ENCODE measurements at places on chromosomes 1 and 21.

- no peak overlapping the region for H3K27ac ChIP-seq
- peaks cover 91% of the 10 kb centered on the region for H3K27me3 ChIP-seq
- no peaks in the 10 kb centered on the region for H3K36me3 ChIP-seq
- no peak for DNase-seq
Measured at GRCh38 chr1:11431941-11432507, 46.9 kb upstream of the DISP3 start.

DNA sequence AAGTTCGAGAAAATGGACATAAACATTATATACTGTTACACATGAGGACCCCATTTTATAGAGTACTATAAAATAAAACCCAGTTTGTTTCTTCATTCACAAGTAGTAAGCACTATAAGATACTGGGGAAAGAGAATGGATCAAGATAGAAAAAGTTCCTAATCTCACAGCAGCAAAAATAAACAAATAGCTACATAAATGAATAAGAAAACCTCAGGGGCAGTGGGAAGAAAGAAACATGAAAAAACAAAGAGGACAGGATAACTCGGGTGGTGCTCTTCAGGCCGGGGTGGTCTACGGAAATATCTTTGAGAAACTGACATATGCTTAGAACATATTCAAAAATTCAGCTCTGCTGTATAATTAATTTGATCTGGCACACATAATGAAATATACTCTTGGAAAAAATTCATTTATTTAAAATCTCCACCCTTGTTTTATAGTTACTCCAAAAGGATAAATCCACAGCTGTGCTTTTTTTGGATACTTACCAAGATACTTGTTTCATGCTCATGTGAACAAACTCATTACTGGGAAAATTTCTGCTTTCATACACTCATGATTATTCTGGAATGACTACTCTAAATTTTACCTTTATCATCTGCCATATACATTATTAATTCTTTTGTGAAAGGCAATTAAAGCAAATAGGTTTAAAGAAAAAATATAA, 20.0 kb downstream of the CEP170 start:
- no peaks in the 10 kb centered on the region for H3K27me3 ChIP-seq
- H3K4me3 ChIP-seq = no peak overlapping the region
- peaks cover 4% of the 10 kb centered on the region for H3K4me1 ChIP-seq

DNA sequence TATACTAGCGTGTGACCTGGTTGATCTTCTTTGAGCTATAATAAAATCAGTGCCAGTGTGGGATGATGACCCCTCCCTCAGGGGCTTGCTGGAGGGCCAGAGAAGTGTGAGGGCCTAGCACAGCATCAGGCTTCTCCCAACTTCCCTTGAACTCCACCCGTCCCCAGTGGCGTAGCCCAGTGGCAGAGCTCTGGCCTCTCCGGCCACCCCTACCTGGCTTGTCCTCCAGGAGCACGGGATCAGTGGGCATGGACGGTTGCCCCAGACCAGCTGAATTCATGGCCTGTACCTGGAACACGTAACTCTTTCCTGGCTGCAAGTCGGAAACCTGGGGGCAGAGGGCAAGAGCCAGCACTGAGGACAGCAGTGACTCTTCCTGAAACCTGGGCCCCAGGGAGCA, 36.0 kb downstream of the MYOM3 start:
- no peaks in the 10 kb centered on the region for H3K27me3 ChIP-seq
- no peak for DNase-seq
- no peaks in the 10 kb centered on the region for H3K36me3 ChIP-seq
- H3K27ac ChIP-seq = no peak overlapping the region
- no peak overlapping the region for H3K4me3 ChIP-seq

DNA sequence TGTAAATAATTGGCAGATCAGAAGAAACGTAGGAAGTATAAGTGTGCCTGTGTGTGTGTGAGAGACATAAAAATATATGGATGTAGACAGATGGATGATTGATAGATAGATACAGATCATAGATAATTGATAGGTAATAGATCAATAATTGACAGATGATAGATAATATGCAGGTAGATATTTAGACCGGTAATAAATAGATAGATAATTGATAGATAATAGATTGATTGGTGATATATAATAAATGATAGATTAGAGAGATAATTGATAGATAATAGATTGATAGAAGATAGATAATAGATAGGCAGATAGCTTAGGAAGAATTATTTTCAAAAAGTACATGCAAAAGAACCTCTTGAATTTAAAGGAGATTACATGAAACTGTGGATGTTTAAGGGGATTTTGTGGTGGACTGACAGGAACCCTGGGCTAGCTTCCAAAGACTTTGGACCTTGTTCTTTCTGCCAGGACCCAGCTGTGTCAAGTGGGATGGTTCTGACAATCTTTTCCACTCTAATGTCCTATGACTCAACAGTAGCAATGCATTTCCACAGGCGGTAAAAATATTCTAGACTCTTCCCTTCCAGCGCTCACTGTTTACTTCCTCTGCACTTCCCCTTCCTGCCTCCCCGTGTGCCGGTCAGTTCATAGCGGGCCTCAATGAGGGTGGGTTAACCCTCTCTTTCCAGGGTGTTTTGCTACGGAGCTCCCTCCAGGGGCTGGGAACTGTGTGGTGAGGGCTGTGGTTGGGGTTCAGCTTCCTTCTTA, 39.4 kb downstream of the KCNJ15 start:
- DNase-seq = no peak
- H3K4me1 ChIP-seq = 0 out of 2 replicates have a peak, but pooled peaks cover 4% of the 10 kb centered on the region
- no peaks in the 10 kb centered on the region for H3K27me3 ChIP-seq
- H3K27ac ChIP-seq = no peak overlapping the region
- H3K4me3 ChIP-seq = no peak overlapping the region
- no peaks in the 10 kb centered on the region for H3K36me3 ChIP-seq

DNA sequence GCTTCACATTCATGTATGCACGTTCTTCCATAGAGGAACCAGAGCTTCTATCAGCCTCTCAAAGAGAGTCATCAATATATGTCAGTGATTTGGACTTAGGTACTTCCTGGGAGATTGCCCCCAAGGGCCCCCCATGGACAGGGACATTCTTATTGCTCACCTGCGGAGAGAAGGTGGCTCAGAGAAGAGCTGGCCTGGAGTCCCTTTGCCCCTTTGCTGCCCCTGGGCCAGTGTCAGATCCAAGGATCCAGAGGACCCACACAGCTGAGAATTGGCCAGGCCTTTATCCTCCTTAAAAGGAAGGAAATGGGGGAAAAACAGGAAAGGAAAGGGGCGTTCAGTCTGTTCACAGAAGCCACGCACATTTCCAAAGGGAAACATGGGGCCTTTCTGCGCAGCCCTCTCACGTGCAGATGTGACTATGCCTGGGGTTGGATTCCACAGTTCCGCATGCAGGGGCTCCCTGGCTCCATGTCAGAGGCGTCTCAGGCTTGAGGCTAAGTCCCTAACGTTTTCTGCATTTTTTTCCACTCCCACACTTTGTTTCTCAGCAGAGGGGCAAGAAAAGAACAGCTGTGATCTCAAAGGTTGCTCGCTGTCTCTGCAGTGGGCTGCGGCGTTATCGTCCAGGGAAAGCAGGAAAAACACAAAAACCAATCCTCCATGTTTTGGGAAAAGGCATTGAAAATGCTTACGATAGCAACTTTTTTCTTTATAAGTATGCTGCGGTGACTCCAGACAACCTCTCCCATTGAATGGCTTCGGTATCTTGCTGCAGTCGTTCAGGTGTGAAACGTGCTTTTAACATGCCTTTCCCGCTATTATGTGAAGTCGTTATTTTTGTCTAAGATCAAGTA, 5.9 kb downstream of the C1orf226 start:
- peaks cover 12% of the 10 kb centered on the region for H3K4me1 ChIP-seq

- H3K36me3 ChIP-seq = peaks cover 12% of the 10 kb centered on the region
- no peaks in the 10 kb centered on the region for H3K4me1 ChIP-seq
- no peak overlapping the region for H3K4me3 ChIP-seq
- H3K27ac ChIP-seq = no peak overlapping the region
- no peak for DNase-seq
Measured at GRCh38 chr21:46207006-46207919, 21.3 kb downstream of the LSS start.

DNA sequence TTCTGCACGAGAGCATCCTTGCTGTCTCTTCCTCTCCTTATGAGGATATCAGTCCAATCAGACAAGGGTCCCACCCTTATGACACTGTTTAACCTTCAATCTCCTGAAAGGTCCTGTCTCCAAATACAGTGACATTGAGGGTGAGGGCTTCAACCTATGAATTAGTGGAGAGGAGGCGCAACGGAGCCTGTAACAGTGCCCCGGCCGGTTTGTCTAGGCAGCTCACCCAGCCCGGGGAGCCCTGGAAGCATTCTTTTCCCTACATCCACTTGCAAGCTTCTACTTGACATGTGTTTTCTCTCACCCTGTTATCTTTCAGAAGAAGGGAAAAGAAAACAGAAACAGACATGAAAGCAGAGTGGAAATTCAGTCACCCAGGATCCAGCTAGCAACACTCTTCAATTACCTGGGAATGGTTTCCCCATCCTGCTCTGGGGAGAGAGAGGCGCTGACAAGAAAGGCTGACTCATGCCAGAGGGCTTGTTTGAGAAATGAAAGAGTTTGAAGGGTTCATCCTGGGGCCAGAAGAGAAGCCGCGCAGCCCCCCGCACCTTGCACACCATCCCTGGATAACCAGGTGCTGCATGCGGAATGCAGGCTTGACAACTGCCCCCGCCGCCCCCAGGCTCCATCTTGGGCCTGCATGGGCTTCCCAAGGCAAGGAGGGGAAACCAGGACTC, 394.9 kb downstream of the NPHP4 start:
- H3K4me3 ChIP-seq = no peak overlapping the region
- H3K4me1 ChIP-seq = no peaks in the 10 kb centered on the region
- peaks cover 88% of the 10 kb centered on the region for H3K27me3 ChIP-seq
- H3K36me3 ChIP-seq = no peaks in the 10 kb centered on the region
- no peak overlapping the region for H3K27ac ChIP-seq

DNA sequence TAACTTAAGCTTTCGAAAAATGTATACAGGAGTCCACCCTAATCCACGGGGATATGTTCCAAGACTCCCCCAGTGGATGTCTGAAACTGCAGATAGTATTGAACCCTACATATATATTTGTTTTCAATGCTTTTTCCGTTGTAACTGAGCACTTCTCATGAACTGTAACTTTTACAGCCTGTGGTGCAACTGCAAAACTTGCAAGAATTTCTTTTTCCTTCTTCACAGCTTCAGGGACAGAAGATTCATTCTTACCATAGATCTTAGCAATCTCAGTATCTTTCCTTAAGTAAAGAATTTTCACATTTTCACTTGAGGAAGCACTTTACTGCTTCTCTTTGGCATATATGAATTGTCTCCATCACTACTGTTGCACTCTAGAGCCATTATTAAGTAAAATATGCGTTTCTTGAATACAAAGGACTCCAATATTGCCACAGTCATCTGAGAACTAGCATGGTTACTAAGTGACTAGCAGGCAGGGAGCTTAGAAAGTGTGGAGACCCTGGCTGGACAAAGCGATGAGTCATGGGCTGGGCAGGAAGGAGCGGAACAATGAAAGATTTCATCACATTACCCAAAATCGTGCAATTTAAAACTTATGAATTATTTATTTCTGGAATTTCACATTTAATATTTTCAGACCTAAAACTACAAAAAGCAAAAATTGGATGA, 14.1 kb downstream of the DPYD start:
- H3K4me3 ChIP-seq = no peak overlapping the region
- DNase-seq = no peak
- no peaks in the 10 kb centered on the region for H3K27me3 ChIP-seq
- H3K27ac ChIP-seq = no peak overlapping the region

DNA sequence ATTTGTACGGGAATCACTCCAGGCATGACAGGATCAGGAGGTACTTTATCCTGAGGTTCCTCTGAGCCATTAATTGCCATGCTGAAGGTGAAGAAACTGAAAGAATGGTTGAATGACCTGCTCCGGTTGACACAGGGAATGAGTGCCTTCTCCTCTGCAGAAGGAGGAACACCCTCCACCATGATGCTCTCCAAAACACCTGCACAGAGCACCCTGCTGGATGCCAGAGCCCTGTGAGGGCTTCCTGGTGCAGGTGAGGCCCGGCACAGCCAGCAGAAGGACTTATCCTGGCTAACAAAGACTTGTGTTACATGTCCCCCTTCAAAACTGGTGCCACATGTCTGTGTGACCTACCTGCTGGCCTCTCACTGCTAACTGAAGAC, 14.3 kb upstream of the LBR start:
- peak overlapping the region; percentile 81 for H3K27ac ChIP-seq
- H3K4me3 ChIP-seq = peak overlapping the region; percentile 51
- DNase-seq = peak; percentile 63
- H3K27me3 ChIP-seq = no peaks in the 10 kb centered on the region
- no peaks in the 10 kb centered on the region for H3K36me3 ChIP-seq
- peaks cover 50% of the 10 kb centered on the region for H3K4me1 ChIP-seq

GRCh38 chr1:2469103-2469940, 6.8 kb upstream of the PLCH2 start:
- H3K36me3 ChIP-seq = no peaks in the 10 kb centered on the region
- H3K27me3 ChIP-seq = peaks cover 89% of the 10 kb centered on the region

DNA sequence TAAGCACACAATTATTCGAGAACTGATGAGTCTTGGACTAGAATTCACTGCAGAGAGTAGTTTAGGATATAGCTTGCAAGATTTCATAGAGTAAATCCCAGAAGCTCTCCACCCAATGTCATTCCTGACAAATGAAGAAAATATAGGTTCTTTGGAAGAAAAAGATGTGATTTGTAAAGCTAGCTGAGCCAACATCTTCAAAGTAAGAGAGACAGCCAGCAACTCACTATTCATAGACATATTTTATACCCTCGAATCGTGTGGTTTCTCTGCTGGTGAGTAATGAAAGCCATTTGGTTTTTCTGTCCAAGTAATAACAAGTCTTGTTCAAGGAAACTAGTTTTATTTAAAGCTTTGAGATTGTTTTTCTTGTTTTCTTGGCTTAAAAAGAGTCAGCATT, 165.7 kb upstream of the SYT6 start:
- H3K4me3 ChIP-seq = no peak overlapping the region
- no peaks in the 10 kb centered on the region for H3K36me3 ChIP-seq
- H3K27me3 ChIP-seq = no peaks in the 10 kb centered on the region
- H3K27ac ChIP-seq = no peak overlapping the region

DNA sequence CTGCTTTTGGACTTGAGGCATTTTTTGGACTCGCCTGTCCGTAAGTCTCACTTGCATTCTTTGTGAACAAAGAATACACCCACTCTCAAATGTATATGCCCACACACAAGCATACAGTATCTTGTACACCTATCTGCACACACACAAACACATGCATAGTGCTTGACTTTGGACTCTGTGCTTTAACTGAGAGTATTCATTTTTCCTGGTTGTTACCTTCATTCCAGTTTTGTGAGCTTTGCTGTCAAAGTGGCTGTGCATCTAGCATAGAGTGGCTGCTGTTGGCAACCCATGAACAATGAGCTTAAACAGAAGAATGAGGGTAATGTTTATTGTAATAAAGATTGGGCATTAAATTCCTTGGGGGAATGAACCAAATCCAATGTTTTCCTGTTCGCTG, 199.0 kb downstream of the PDE4B start:
- no peaks in the 10 kb centered on the region for H3K4me1 ChIP-seq
- no peak for DNase-seq
- H3K36me3 ChIP-seq = no peaks in the 10 kb centered on the region
- H3K27me3 ChIP-seq = no peaks in the 10 kb centered on the region

DNA sequence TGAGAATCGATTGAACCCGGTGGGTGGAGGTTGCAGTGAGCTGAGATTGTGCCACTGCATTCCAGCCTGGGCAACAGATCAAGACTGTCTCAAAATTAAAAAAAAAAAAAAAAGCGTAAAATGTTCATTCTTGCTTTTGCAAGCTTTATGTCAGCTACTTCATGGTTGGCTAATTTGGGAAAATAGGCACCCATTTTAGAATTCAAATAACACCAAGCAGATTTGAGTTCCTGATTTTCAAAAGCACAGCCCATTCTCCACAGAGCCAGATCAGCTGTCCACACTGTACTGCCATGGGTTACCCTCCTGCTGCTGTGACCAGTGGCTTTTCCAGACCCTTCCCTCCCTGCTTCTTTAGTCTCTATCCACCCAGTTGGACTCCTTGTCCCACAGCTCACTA, 4.4 kb downstream of the THEM5 start:
- H3K4me1 ChIP-seq = peaks cover 11% of the 10 kb centered on the region
- no peak overlapping the region for H3K4me3 ChIP-seq
- H3K27ac ChIP-seq = no peak overlapping the region
- no peak for DNase-seq
- no peaks in the 10 kb centered on the region for H3K27me3 ChIP-seq
